ENCODE measurements at places on chromosomes 5 and 9.
A peak's percentile ranks its signal among the peaks of the same experiment; 100 is the strongest.

DNA sequence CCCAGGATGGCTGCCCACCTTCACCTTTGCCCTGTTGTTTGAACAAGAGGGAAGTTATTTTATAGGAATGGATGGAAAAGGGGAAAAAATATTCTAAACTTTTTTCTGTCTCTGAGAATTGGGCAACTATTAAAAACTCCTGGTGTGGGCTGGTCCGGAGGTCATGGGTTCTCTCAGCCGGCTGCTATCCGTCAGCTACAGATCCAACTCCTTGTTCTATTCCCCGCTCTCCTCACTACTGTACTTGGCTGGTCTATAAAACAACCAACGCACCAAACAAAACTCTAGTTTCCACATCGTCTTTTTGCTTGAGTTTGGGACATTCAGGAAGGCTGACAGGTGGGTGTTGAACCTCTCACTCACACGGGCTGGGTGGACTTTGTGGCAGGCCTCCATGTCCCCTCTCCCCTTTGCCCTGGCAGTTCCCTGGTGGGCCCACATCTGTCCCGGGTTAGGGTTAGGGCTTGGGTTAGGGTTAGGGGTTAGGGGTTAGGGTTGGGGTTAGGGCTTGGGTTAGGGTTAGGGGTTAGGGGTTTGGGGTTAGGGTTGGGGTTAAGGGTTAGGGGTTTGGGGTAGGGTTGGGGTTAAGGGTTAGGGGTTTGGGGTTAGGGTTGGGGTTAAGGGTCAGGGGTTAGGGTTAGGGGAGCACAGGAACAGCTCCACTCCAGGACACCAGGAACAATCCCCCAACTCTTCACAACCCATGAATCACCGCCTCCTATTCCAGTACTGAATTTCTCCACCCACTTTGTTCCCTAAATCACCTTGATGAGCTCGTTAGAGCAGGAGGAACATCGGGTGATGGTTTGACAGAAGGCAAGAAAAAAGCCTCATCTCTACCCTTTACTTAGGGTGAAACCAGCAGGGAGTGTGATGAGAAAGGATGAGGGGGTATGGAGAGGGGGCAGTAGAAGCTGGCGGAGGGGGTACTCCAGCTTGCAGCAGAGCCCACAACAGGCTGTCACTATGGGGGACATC lies 302.1 kb upstream of the IRX4 start:
- no peak for DNase-seq

DNA sequence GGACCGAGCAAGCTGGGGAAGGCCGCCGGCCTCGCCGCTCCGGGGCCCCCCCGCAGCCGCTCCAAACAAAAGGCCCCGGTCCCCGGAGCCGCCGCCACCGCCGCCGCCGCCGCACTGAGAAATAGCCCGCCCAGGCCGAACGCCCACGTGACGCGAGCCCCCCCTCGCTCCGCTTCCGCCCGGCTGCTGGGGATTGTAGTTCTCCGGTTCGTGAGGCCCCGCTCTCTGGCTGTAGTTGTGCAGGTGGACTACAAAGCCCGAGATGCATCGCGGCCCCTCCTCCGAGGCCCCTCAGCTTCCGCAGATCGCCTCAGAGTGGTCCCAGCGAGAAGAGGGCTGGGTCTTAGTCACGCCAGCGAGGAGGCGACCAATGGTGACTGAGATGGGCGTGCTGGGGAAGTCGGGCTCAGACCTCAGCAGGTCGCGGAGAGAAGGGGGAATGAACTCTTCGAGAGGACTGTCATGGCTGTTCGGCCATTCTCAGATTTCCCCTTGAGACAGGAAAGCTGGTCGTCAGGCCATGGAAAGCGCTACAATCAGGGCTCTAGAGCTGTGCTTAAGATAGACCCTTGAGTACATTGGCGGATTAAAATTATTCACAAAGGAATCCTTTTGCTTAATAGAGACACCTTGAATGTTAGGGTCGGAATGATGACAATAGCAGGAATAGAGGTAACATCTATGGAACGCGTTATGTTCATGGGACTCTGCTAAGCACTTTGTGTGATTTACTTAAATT lies 489 bp upstream of the PANK3 start:
- peak; percentile 95 for DNase-seq

GRCh38 chr5:106784846-106785245 lies 885.9 kb downstream of the EFNA5 start:
- no peak for DNase-seq

GRCh38 chr5:115577741-115578140 lies 24.5 kb downstream of the TICAM2 start:
- no peak for DNase-seq

GRCh38 chr9:96612105-96612965 lies 7.3 kb downstream of the CDC14B start:
- DNase-seq = no peak

GRCh38 chr5:151264113-151264512 lies 11.1 kb downstream of the GM2A start:
- no peak for DNase-seq

DNA sequence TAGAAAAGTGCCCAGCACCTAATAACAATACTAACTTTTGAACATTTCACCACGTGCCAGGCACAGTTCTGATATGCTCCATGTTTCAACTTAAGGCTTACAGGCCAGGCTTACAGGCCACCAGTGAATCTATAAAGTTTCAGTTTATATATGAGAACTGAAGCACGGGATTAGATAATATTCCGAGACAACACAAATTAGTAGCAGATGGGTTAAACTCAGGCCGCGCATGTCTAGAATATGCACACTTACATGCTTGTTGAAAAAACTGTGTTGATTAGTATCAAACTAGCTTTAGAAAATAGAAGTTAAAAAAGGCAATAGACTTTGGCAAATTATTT lies 587.9 kb downstream of the MTRR start:
- DNase-seq = no peak

DNA sequence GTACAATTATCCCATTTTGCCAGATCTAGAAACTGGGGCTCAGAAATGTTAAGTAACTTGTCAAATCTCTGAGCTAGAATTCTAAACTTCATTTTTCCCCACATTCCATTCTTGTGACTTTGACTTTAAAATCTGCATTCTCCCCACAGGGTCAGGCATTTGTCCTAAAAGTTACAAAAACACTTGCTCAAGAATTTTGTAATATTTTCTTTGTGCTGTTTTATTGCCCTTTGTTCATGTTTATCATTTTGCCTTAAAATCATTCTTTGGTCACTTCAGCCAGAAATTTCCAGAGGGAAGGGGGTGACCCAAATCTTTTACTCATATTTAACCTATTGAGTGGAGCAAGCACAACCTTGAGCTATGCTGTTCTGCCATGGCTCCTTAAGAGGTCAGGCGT lies 120.1 kb upstream of the CCL21 start:
- DNase-seq = no peak

GRCh38 chr5:124747791-124748686 lies 1.6 kb upstream of the ZNF608 start:
- no peak for DNase-seq

DNA sequence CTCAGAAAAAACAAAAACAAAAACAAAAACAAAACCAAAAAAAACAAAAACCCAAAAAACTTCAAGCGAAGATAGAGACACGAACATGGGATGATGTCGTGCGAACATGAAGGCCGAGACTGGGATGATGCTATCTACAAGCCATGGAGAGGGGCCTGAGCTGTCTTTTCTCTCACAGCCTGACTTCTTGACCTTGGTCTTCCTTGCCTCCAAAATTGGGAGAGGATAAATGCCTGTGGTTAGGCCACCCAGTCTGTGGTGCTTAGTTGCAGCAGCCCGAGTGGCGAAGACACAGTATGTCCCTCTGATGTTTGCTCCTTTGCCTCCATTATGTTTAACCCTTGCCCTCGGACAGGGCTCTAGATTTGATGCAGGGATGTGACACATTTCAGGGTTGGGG lies 130.4 kb upstream of the BASP1 start:
- no peak for DNase-seq

DNA sequence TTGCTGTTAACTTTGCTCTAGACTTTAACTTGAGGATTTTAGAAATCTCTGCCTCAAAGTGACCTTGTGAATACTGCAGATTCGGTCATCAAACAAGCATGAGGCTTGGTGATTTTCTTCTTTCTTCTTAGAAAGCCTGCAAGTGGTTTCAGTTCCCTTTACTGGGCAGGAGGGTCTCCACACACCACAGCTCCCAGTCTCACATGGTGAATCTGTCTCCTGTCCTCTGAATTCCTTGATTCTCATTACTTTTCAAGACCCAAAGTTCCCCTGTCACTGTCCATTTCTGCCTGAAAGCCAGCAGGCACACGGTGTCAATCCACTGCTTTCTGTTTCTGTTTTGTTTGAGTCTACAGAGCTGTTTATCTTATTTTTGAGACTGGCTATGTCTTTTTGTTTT lies 14.1 kb downstream of the HSPB3 start:
- no peak for DNase-seq

DNA sequence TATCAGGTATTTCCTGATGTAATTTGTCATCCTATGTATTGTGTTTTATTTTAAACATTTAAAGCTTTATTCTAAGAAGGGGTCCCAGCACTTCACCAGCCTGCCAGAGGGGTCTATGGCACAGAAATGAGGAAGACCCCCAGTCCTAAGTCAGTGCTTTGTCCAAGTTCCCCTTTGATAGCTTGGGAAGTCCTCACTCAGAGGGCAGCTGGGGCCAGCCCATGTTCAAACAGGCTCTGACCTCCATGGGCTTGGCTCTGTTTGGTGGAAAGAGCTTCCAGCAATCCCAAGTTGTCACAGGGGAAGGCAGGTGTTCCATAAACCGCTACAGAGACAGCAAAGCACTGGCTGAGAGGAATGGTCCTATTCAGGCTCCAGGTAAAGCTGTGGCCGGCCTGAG lies 26.6 kb upstream of the AKNA start:
- no peak for DNase-seq

DNA sequence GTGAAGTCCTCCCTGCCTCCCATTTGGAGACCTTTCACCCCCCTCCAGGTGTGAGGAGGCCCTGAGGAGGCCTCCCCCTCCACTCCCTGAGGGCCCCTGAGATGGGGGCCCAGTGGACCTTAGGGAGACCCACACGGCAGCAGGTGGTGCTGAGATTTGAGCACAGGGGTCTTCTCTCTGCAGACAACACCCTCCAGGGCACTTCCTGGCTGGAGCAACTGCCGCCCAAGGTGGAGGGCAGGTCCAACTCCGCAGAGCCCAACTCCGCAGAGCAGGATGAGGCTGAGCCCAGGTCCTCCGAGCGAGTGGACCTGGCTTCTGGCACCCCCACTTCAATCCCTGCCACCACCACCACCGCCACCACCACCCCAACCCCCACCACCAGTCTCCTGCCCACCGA lies 27.0 kb downstream of the OLFML2A start:
- no peak for DNase-seq

- no peak for DNase-seq
Measured at GRCh38 chr9:137918331-137919094, 40.9 kb downstream of the CACNA1B start.

- peak; percentile 7 for DNase-seq
Measured at GRCh38 chr9:93567271-93567959, 9.0 kb upstream of the PHF2 start.

GRCh38 chr9:107142896-107143603 lies 140.0 kb upstream of the RAD23B start:
- no peak for DNase-seq

DNA sequence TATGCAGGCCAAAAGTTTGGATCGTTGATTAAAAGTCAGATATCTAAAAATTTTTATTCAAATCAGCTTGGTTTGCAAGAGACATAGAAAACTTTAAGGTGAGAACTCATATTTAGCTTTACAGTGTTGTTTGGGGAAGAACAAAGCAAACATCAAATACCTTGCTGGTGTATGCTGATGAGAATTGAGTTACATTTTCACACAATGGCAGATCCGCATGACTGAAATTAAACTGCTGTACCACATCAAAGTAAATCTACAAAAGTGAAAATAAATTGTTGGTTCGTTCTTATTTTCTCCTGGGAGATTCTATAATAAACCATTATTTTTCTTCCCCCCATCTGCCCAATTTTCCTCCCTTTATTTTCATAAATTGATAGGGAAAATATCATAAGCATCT lies 198.2 kb upstream of the PCSK5 start:
- no peak for DNase-seq

GRCh38 chr5:7873216-7873615 lies 4.3 kb downstream of the MTRR start:
- DNase-seq = no peak

DNA sequence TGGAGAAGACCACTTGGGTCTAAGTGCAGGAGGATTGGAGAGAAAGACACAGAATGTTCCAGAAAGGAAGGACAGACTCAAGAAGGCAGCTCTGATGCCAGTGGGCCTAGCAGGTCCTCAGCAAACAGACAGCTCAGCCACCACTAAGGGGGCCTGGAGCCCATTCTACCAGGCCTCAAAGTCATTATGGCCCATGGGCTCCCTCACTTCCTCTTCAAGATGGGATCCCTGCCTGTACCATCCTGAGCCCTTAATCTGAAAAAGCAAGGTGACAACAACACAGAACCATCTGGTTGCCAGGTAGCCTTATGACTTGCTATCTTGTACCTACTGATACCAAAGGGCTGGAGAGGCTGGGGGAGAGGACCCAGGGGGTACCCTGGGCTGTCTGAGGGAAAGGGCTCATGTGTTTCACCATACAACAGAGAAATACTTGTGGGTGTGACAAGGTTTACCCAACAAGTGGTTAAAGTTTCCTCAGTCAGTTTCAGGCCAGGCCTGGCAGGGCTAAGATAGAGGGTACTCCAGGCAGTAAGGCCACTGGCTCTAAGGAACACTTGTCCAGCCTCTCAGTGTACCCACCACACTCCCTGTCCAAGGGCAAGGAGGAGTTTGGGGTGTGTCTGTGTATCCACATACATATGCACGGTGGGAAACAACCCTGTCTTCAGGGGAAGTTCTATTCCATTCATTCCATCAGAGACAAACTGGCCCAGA lies 30.7 kb downstream of the TCF7 start:
- no peak for DNase-seq

- DNase-seq = no peak
Measured at GRCh38 chr9:12516573-12516972, 176.6 kb upstream of the TYRP1 start.

GRCh38 chr5:68436686-68437520 lies 221.3 kb downstream of the PIK3R1 start:
- DNase-seq = no peak

- DNase-seq = no peak
Measured at GRCh38 chr5:150779397-150780186, 1.0 kb downstream of the SMIM3 start.

GRCh38 chr9:28598408-28598807 lies 1025.1 kb upstream of the C9orf72 start:
- no peak for DNase-seq

DNA sequence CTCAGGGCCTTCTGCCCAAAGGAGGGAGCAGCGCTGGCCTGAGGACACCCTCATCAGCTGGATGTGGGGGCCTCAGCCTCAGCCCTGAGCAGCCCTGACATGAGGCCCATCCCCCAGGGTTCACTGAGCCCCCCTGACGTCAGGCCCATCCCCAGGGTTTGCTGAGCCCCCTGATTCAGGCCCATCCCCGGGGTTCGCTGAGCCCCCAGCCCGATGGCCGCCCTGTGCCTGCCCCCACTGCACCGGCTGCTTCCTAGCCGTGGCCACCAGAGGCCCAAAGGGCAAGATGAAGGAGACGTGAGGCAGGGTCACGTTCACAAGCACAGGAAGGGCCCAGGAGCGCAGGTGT lies 19.5 kb upstream of the NSMF start:
- DNase-seq = no peak

DNA sequence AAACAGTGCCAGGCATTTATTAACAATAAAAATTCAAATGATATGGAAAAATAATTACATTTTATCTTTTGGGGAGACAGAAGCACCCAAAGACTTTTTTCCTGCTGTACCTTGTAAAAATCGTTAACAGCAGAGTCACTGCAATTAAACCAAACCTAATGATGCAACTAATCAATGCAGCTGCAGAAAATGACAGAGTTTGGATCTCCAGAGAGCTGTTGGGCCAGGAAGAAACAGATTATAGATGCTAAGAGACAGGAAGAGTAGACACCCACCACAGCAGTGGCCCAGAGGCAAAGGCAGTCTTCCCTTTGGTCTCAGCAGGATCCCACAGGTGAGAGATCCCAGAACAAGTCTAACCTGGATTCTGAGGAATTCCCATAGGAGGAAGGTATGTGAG lies 53.0 kb downstream of the SPOCK1 start:
- no peak for DNase-seq
